ENCODE measurements at places on chromosomes 6 and 20.

DNA sequence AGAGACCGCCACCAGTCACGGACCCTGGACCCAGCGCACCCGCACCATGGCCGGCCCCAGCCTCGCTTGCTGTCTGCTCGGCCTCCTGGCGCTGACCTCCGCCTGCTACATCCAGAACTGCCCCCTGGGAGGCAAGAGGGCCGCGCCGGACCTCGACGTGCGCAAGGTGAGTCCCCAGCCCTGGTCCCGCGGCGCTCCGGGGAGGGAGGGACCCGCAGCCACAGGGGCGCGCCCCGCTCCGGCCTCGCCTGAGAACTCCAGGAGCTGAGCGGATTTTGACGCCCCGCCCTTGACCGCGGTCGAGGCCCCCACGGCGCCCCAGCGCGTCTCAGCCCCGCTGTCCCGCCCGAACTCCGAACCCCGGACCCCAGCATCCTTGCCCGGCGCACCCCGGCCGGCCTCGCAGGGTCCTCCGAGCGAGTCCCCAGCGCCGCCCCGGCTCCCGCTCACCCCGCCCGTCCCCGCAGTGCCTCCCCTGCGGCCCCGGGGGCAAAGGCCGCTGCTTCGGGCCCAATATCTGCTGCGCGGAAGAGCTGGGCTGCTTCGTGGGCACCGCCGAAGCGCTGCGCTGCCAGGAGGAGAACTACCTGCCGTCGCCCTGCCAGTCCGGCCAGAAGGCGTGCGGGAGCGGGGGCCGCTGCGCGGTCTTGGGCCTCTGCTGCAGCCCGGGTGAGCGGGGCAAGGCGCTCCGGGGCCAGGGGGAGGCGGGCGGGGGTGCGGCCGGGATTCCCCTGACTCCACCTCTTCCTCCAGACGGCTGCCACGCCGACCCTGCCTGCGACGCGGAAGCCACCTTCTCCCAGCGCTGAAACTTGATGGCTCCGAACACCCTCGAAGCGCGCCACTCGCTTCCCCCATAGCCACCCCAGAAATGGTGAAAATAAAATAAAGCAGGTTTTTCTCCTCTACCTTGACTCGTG lies at the start of gene OXT:
Gene OXT, plus strand, starts transcription at position 11 of the 920 bp plus-strand sequence. Its CDS starts 36 bp downstream, at position 47.
- DNase-seq: peak; percentile 77

DNA sequence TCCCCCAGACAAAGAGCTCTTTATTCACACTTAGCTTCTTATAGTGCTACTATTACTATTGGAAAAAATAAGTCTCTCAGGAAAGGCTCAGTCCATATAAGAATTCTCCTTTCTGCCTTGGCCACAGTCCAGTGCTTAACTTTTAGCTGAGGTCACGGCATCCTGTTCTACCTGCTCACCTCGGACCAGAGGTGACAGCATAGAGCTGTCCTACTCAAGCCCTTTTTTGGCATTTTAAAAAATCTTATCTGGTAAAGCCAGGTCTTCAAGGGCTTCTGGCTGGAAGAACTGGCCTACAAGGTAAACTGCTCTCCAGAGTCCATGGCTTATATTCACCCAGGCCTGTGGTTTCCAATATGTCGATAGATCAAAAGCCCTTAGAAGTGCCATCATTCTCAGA lies 109.7 kb downstream of the RCAN2 start:
- no peak for DNase-seq

GRCh38 chr6:138537106-138537505 lies 37.8 kb upstream of the NHSL1 start:
- DNase-seq: no peak

DNA sequence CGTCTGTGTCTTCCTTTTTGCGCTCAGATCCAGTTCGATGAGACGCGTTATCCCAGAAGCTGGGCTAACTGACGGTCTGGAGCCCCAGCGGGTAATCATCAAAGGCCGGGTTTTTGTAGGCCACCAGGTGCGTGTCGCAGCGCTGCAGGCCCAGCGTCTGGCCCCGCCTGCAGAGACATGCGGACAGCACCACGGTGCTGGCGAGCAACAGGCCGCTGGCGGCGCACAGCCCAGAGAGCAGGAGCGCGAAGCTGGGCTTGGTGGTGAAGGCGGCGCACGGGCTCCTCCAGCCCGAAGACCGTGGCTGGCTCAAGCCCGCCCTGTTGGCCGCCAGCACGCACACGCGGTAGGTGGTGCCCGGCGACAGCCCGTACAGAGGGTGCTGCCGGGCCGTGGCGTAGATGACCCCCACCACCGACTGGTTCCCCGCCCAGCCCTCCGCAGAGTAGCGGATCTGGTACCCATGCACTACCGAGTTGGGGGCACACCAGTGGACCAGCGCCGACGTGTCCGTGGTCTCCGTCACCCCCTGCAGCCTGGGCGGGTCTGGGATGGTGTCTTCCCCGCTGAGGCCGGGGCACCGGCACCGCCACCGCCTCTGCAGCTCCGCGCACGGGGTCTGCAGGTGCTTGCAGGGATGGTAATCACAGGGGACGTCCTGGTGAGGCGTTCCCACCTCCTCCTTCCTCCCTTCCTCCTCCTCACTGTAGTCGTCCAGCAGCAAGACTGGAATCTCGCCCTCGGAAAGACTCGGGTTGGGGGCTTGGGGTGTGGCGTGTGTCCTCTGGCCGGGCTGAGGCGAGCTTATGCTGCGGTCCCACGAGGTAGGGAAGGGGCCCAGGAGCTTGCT lies 12.7 kb downstream of the LRRN4 start:
- no peak for DNase-seq

DNA sequence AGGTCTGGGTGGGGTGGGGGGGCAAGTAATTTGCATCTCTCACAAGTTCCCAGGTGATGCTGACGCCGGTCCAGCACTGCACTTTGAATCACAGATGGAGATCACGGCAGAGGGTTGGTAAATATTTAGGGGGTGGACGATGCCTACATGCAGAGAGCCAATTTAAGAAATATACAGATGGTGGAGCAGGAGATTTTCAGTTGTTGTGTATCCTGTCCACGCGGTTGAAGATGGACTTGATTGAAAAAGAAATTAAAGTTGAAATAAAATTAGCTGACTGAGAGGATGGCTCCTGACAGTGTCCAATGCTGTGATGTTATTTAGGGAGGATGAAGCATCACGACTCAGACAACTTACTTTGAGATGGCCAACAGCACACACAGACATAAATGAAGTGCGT lies 74.6 kb downstream of the PHACTR3 start:
- no peak for DNase-seq

- DNase-seq: no peak
Measured at GRCh38 chr6:79797163-79797764, 150.1 kb downstream of the ELOVL4 start.

DNA sequence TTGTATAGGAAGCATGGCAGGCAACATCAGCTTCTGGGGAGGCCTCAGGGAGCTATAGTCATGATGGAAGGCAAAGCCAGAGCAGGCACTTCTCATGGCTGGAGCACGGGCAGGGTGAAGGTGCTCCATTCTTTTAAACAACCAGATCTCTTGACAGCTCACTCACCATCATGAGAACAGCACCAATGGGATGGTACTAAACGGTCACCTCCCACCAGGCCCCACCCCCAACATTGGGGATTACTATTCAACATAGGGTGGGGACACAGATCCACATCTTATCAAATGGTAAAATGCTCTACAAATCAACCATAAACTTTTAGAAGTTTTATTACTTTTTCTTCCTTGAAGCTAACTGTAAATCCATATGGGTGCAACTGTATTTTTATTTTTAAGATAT lies 61.5 kb downstream of the MAP3K4 start:
- no peak for DNase-seq

DNA sequence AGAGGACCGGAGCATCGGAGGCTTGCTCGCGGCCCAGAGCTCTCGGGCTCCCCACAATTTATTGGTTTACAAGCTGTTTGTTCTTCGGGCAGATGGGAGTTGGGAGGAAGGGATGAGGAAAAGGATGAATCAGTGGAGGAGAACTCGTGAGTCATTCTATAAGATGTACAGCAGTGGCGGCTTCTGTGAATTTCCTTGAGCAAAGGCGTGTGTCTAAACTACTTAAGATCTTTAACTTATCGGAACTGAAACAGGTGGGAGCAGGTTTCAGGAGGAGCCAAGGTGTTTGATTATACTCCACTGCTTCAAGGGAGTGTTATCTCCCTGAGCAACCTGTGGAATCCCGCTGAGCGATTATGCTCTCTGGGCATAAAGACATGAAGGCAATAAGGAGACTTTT lies 50.5 kb upstream of the IBTK start:
- DNase-seq: no peak

GRCh38 chr20:44070139-44070900 lies 116.7 kb downstream of the JPH2 start:
- DNase-seq: peak; percentile 61

DNA sequence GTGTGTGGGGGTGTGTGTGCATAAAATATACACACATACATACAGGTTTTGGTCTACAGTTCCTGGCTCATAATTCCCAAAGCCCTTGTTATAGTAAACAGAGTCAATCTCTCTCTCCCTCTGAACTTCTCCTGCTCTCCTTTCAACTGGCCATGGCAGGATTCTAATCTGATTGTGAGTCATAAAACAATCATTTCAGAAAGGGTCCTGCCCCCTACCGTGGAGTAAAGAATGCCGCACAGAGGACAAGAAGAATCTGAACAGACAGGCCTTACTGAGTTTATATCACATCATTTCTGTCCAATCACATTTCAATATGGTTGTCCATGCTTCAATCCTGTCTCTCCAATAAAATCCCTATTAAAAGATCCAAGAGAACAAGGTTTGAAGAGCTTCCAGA lies 416.9 kb downstream of the FRK start:
- no peak for DNase-seq

DNA sequence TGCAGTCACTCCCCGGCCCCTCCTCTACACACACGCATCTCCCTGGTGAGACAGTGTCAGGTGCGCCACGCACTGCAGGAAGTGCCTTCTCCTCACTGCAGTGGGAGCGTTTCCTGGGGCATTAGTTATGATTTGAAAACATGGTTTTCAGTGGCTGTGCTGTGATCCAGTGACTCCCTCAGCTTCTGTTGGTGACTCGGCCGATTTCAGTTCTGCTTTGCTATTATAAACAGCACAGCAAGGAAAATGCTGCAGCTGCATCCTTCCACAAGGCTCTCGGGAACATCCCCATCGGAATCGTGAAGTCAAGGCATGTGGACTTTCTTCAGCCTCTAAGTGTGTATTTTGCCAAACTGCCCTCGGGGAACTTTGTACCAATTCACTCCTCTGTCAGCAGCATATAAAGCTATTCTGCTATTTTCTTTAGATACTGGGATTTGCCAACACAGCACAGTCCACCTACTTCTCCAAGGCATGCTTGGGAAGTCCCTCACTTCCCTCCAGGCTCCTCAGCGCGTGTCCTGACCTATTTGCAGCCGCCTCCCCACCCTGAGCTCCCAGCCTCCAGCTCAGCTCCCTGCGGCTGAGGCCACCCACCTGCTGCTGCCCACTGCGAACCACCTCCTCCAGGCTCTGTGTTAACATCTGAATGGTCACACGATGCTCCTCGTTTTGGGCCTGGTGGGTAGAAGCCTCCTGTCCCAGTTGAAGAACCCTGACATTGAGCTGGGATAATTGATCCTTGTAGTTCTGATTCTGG lies 54.5 kb downstream of the GINS1 start:
- no peak for DNase-seq

- DNase-seq: no peak
Measured at GRCh38 chr6:81734081-81734480, 18.4 kb downstream of the TENT5A start.

GRCh38 chr6:123509112-123509511 lies 127.6 kb downstream of the TRDN start:
- no peak for DNase-seq

DNA sequence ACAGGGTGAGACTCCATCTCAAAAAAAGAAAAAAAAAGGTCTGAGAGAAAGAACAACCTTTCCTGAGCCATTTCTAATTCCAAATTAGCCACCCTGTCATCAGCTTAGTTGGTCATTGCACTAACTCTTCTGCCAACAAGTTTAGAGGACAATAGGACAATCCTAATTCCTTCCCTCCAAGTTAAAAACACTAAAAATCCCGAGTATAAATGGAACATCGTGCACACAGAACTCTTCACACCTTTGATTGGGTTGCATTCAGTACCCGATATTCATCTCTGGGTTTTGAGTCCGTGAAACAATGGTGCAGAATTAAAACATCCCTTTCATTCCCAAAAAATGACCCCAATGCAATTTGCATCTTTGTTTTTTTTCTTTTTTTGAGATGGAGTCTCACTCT lies 23.0 kb downstream of the PARD6B start:
- no peak for DNase-seq

DNA sequence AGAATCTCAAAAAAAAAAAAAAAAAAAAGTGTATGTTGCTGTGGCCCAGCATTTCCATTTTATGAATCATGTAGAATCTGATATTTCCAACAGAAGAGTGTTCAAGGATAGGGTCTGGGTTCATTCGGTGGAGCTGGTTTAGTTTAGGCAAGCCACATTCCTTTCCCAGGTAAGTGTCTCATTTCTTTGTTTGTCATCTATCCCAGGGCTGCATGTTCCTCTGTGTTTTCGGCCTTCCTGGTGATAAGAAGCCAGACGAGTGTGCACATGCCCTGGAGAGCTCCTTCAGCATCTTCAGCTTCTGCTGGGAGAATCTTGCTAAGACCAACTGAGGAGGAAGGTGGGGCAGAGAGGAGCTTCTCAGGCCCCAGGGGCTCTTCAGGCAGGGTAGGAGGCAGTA lies 38.2 kb downstream of the NFYA start:
- no peak for DNase-seq

- no peak for DNase-seq
Measured at GRCh38 chr6:9128970-9129369, 693.6 kb upstream of the SLC35B3 start.

DNA sequence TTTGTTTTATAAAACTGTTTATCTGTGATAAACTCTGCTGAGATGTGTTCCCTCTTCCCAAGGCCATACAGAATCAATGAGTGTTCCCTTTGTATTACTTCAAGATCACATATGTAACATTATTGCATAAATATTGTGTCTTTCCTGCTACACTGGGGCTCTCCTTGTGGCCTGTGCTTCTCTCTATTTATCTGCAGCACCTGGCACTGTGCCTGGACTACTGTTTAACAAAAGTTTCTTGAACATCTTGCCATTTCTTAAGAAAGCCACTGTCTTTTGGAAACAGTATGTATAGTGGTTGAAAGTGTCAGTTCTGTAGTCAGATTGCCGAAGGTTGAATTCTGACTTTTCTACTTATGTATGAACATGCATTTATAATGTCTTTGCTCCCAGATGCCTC lies 169.0 kb upstream of the SCGN start:
- no peak for DNase-seq

DNA sequence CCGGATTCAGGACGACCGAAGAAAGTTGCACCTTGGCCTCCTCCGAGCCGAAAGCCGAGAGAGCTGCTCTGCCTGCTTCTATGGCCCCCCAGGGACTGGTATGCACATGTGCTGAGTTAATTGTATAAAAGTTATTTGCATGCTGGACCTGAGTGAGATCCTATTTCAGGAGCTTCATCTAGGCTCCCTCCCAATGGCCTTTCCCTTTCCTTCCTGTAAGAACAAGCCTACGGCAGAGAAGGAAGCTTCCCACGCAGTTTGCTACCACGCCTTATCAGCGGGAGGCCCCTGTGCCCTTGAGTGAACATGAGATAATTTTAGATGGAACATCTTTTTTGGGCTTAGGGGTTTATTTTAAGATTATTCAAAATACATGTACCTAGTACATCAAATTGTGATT lies 65.9 kb downstream of the RIN2 start:
- DNase-seq: no peak
